ENCODE measurements at places on chromosomes 12 and 14.

DNA sequence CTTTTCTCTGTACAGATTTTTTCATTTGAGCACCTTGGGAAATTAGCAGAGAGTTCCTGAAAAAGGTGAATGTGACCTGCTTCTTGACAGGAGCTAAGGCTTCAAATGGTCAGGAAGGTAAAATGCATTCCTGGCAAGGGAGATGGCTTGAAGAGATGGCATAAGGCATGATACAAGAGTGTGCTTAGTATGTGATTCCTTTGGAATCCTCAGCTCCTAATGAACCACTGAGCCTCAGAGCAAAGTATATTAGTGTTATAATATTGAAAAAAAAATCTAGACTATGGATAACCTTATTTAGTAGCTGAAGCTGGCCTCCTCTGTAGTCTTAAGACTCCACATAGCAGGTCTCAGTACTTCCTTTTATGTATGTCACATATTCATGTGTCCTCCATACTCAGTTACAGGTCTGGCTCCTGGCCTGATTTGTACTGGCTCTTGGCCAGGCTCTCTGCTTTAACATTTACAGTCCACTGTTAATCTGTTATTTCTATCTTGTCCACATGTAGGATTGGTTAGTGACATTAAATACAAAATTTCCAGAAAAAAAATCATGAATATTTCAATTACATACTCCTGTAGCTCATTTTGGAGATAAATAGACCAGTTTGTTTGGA lies 17.9 kb downstream of the TOGARAM1 start:
- DNase-seq = no peak

GRCh38 chr12:104692557-104693218 lies 235.9 kb downstream of the CHST11 start:
- DNase-seq = no peak

DNA sequence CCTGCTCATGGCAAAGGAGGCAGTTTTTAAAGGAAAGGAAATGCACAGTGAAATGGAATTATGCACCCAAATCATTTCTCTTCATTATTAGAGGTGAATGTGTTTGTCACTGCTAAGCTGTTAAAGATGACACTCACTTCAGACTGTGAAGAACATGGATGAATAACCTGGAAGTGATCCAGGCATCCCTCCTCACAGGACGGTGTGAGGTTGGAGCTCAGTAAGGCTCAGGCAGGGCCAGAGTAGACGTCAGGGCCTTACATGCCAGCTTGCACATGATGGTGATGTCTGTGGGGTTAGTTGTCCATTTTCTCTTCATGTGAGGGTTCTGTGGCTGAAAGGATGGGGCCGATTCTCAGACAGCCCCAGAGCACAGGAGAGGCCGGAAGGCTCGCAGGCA lies 273.1 kb downstream of the PCNX1 start:
- no peak for DNase-seq

GRCh38 chr12:62252576-62252975 lies 7.6 kb upstream of the USP15 start:
- no peak for DNase-seq

- DNase-seq = no peak
Measured at GRCh38 chr12:41739066-41739465, 405.6 kb downstream of the GXYLT1 start.

GRCh38 chr14:96489327-96489726 lies 12.9 kb upstream of the PAPOLA start:
- no peak for DNase-seq

DNA sequence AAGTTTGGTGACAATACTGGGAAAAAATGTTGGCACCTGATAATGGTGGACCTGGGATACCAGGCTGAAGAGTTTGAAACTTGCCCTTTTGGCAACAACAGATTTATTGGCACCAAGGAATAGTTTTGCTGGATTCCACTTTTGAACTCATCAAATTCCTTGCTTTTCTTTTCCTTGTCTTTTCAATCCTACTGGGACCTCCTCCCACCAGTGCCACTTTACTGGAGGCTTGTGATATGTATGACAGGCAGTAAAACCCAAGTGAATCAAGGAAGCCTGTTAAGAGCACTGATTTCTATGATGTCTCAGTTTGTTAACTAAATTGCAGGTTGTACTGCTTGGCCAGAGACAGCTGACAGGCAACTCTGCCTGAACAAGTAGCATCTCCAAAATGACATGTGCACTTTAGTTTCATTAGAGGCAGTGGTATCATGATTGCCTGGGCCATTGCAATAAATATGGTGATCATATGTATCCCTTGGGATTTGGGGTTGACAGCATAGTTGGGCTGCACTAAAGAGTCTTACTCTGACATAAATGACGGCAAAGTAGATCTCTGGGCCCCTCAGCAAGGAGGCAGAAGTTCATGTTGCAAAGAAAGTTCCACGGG lies 565.4 kb downstream of the DIO2 start:
- no peak for DNase-seq

- DNase-seq = no peak
Measured at GRCh38 chr12:75998292-75999063, 33.1 kb downstream of the PHLDA1 start.

GRCh38 chr12:49665384-49665783 lies 41.8 kb downstream of the FMNL3 start:
- DNase-seq = no peak

DNA sequence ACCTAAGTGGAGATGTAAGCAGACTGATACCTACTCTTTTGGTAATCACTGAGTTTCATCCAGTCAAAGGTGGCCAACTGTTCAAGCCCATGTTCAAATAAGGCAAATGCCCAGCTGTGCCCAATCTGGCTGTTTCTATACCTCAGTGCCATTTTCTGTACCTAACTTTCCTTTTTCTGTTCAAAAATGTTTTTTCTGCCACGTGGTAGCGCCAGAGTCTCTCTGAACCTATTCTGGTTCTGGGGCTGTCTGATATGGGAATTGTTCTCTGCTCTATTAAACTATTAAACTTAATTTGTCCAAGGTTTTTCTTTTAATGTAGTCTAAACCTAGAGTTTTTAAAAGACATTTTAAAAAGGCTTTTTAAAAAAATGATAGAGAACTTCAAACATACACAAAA lies 391.2 kb downstream of the NOVA1 start:
- no peak for DNase-seq

DNA sequence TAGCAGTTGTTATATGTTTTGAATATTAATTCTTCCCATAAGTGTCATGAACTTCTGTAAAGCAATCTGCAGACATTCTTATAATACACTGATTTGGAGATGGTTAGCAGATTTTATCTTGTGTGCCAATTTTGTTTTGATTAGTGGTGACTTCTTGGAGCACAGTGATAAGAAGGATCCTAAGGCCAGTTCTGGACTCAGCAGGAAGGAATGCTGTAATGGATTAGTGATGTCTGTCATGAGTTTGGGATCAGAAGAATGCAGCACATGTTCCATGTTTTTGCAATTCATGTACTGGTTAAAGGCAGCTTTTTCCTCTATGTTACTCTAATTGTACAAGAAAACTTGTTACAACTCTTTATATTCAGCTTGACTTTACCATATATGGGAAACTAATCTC lies 91.5 kb downstream of the UNC79 start:
- DNase-seq = no peak

GRCh38 chr14:24607081-24607480 lies 2.4 kb downstream of the GZMH start:
- peak; percentile 45 for DNase-seq

DNA sequence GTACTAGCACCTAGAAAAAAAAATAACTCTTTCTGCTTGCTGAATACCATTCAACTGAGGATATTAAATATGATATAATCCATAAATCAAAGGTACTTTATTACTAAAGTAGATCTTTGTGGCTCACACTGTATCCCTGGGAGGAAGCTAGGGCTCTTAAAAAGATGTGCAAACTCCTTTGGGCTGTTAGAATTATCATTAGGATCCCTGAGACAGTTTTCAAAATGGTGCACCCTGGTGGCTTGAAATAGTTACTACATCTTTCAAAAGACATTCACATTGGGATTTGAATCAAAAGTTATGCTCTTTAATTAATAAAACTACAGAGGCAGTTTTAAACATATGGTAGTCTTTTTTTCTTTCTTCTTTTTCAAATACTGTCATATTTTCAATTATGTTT lies 228.5 kb upstream of the G2E3 start:
- no peak for DNase-seq

DNA sequence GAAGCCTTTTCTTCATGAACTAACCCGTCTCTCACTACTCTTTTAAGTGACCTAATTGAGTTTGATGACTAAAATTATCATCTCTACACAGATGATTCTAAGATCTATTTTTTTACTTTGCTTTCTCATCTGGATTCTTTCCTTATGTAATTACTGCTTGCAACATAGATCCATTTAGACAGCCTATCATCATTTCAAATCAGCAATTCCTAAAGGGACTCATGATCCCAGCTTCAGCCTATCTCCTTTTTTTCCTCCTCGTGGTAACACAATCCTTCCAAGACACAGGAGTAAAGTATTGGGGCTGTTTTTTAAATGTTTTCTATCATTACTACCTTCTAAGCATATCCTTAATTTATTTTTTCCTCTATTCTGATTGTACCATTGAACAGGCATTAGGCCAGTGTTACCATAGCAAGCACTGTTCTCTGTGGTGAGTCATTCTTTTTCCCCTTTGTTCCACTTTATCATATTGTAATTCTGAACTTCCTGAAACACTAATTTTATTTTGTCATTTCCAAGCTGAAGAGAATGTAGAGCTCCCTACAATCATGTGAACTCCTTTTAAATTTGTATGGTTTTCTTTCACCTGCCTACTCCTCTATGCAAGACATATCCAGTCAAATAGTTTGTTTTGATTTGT lies 190.4 kb upstream of the FAR2 start:
- no peak for DNase-seq

- no peak for DNase-seq
Measured at GRCh38 chr12:28645891-28646290, 455.6 kb downstream of the CCDC91 start.

- DNase-seq = no peak
Measured at GRCh38 chr12:113997365-113997764, 31.2 kb upstream of the RBM19 start.

DNA sequence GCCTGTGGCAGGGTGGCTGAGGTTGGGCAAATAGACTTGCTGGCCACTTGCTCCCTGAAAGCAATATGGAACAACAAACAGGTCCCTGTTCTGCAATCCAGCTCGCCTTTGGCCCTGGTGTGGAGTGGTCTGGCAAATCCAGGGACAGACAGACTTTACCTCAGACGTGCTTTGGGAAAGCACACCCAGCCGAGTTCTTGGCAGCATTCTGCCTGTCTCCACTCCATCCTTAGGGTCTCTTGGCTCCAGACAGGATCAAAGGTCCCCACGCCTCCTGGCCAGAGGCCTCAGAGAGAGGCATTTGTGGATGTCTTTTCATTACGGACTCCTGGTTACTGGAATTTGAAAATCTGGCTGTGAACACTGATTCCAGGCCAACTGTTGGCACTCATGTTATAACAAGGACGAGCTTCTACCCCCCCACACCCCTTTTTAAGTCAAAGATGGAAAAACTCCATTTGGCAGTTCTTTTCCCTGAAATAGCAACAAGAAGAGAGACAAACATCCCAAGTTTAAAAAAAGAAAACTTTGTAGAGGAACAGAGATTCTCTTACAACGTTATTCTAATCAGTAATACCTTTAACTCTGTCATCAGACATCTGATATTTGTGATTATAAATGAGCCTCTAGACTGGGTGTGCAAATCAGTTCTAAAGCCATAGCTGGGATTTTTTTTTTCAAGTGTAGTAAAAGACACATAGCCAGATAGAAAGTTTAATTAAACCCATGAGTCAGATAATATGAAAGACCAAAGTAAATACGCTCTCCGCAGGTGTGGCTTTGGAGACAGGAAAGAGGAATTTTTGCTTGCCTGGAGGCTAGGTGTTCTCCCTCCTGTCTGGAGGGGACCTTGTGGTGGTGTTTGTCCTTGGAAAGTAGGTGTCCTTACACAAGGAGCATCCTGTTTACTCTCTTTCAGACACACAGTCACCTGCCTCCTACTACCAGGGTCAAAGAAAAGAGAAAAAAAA lies 60.7 kb downstream of the GALNT8 start:
- DNase-seq = no peak

DNA sequence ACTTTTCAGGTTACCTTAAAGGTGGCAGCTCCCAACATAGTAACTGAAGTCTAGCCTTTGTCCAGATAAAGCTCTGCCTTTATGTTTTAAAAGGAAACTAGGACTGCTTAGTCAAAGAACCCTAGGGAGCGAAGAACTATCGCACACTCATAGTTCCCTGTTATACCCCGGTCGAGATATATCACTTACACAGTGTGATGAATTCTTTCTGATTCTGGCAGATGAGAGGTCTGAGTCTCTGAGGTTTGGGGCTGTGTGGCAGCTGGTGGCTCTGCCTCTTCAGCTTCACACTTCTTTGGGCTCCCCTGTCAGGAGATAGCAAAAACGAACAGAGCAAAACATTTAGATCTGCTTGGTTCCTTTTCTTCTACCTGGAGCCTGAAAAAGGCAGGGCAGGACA lies 17.0 kb downstream of the ACIN1 start:
- DNase-seq = no peak

GRCh38 chr14:72554994-72555608 lies 338.8 kb downstream of the DPF3 start:
- no peak for DNase-seq

GRCh38 chr14:100777366-100777817 lies 48.5 kb upstream of the MEG3 start:
- no peak for DNase-seq

- DNase-seq = no peak
Measured at GRCh38 chr12:107119091-107119490, 25.7 kb upstream of the CRY1 start.

DNA sequence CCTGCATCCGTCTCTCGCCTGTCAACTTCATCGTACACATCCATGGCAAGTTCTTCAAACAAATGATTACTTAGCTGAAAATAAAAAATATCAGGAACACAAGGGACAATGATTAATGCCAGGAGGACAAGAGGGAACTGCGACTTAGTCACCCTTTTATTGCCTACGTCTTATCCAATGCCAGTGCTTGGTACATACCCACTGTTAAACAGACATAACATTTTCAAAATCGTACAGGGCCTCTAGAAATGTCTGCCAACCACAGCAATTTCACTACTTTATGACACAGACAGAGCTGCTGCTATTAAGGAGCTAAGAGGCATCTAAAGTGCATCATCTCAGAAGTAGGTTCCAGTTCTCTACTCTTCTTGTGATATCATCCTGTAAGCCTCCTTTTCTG lies 34.6 kb downstream of the GIT2 start:
- no peak for DNase-seq

DNA sequence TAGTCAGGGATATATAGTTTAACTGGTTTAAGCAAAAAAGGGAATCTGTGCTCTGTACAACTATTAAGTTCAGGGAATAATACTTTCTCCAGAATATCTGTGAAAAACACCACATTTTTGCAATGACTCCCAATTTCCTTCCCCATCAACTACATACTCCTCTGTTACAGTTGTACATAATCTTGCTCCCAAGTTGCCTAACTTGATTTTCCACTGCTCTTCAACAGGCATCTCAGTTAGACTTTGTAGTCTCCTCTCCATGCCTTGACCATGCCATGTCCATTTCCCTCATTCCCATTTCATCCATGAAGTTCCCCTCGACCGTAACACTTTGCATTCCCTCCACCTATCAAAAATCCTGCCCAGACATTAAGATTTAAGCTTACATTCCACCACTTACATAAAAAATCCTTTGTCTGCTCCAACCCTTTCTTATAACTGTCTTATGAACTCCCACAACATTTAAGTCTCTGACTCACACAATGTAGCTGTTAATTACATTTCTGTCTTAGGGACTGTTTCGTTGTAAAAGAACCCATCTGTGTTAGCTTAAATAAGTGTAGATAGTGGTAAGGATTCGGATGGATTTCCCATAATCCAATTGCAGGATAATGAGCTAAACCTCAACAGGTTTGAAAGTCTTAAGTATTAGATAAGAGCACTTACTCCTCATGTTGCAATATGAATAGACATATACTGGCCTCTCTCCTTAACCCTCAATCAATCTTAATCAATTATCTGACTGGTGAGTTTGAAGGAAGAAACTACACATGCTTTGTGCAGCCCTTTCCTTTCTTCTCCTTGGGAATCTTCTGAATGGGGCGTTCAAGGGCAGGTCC lies 156.5 kb downstream of the PAWR start:
- DNase-seq = no peak
